ENCODE measurements at places on chromosomes 7 and 10. TPM values are rescaled to one million over a fixed set of nuclear protein-coding genes. Genes with fewer than 3 reads are reported as not detected.

DNA sequence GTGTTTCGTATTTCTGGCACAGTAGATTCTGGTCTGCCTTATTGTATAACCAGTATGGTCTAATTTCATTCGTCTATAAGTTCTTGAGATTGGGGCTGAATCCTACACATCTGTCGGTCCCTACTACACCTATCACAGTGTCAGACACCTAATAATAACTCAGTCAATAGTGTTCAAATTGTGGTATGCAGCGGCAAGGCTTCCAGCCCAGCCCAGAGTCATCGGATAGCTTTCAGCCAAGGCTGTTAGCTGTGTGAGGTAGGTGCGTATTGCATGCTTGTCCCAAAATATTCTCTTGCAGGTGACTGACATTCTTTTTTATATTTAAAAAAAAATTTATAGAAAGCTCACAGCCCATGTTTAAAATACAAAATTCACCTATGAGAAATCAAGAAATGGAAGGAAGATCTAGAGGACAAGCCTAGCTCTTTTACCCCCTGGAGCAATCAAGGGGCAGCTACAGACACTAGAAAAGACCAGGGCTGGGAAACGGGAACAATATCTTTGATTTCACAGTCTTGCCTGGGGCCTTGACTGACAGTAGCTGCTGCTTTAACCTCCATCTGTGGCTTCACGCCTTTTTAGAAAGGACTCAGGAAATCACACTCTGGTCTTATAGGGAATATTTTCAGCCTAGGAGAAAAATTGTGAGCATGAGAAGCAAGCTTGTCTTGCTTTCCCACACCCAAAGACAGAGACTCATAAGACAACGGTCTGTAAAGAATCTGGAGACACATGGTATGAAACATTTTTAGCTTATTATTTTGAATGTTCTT lies 9.5 kb upstream of the ASB4 start:
- DNase-seq: no peak

Gene DYNC1I1
- 3.9 TPM for total RNA-seq

DNA sequence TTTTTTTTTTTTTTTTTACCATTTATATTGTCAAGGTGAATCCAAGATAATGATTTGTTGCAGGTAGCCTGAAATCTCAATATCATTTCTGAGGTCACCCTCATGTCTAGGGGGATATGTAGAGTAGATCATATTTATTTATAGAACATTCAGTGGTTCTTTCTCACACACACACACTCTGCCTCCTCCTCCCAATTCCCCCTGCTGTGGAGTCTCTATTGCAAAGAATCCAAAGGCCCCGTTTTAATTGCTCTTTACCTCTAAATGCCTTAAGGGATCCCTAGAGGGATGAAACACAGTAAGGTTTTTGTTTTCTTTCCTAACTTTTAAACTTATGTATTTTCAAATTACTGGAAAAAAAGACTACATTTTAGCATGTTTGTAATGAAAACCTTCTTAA lies 170.0 kb downstream of the PRKG1 start:
- no peak for DNase-seq

- DNase-seq: no peak
These were observed 213.7 kb downstream of the ELMO1 start for GRCh38 chr7:37234928-37235327.

- no peak for DNase-seq
These were observed 56.2 kb upstream of the AGK start for GRCh38 chr7:141495057-141495456.

DNA sequence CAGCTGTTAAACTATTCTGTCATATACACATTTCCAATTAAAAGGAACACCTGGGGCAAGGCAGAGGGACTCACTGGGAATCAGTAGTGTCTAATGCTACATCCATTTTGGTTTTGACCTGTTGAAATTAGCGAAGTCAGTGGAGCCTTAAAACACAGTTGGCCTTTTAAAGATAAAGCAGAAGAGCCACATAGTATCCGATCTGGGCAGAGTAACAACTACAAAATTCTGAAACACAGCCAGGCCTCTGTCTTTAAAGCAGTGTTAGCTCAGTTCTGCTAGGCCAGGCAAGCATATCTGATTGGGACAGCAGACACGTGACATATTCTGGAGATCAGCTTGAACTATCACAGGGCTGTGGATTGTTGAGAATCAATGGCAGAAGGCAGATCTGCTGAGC lies 117.5 kb upstream of the WNT16 start:
- DNase-seq: no peak

- DNase-seq: no peak
These were observed 21.0 kb upstream of the ITGB1 start for GRCh38 chr10:32979041-32979440.

GRCh38 chr7:157404845-157405481 lies 68.2 kb downstream of the DNAJB6 start:
- DNase-seq: peak; percentile 49

GRCh38 chr10:100731407-100732240 lies 13.8 kb upstream of the PAX2 start:
- no peak for DNase-seq

Gene NUTM2B
- total RNA-seq: 0.11 TPM

Gene SCART1
- 0.73 TPM for total RNA-seq

- no peak for DNase-seq
These were observed 377.7 kb upstream of the MGMT start for GRCh38 chr10:129089341-129089740.

DNA sequence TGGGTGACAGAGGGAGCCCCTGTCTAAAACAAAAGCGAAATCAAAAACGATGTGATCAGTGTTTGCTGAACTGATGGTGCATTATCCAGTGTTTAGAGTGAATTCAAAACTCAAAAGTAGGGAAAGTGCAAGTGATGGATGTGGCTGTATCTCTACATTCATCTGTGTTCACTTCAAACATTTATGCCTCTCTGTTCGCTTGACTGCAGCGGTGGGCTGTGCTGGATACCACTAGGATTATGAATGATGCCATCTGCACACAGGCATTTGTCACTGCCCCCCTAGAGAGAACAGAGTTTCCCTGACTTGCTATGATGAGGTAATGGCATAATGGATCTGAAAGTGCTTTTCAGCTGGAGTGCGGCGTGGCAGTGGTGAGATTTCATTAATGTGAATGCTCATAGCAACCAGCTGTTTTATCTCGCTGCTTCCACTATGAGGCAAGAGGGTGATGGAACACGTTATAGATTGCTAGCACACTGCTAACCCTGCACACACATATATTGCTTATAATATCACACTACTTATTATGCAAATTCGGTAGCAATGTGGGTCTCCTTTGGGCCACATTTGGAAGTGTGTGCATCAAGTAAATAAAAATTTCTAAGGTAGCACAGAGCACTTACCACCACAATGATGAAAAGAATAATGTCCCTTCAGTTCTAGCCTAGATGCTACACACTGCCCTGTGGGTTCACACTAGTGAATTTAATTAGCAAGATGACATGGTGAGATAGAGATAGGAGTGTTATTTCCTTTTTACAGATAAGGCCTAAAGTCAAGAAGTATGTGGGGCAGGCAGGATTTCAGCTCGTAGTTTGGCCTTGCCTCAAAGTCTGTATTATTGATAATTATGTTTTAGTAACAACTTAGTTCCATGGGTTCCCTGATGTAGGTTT lies 164.7 kb downstream of the CAMK1D start:
- no peak for DNase-seq

- no peak for DNase-seq
These were observed 250.8 kb upstream of the MBL2 start for GRCh38 chr10:53023411-53023810.

DNA sequence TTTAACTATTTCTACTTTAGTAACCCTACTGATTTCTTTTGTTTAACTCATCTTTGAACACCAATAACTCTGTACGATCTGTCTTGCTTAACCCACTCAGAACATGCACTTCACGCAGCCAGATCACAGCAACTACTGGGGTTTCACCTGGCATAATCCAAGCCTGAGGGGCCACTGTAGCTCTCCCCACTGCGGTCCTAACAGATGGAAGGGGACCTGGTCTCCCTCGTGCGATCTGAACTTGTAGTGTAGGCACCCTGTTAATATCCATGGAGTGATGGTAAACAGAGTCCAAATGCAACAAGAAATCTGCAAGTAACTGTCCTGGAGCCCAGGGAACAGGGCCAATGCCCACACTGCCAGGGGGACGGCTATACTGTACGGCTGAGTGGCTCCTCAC lies 45.5 kb downstream of the INSIG1 start:
- no peak for DNase-seq

Gene THSD7A
- total RNA-seq: 30.5 TPM
